RWPE1 (cell line): ENCODE measurements at places on chromosomes 1 and 21.
A peak's percentile ranks its signal among the peaks of the same experiment; 100 is the strongest.

- DNase-seq, result no peak
Observed at GRCh38 chr21:38487901-38488639, 10.2 kb downstream of the ERG start.

DNA sequence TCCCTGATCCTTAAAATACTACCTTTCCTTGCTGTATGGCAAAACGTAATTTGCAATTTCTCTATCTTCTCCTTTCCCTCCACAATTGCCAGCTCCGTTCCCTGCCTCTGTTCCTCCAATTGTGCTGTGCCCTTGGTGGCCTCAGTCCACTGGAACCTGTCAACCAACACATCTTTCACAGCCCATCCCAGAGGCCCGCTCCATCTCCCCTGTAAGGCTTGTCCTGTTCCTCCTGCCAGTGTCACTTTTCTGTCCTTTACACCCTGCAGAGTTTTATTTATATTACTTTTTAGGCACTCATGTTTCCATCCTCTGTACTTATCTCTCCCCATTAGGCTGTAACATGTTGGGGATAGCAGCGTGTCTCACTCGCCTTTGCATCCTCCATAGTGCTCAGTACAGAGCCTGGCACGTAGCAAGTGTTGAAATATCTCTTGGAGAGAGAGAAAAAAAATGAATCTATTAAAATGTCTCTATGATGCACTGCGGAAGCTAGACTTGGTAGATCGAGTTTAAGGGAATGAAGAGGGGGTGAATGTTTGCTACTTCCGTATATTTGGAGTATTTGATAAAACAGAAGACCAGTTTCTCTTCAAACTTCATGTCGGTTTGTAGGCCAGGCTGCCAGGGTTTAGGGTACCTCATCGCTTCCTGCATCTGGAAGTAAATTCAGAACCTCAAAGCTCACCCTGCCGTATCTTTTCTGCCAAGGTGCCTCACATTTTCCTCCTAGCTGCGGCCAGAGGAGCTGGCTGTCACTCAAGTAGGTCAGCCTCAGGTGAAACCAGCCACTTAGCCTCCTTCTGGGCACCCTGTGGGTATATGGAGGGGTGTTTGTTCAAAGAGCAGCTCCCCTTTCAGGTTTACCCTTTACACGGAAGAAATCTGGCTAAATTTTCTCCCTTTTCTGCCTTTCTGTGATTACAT lies 303.8 kb downstream of the TM2D1 start:
- DNase-seq, result no peak

DNA sequence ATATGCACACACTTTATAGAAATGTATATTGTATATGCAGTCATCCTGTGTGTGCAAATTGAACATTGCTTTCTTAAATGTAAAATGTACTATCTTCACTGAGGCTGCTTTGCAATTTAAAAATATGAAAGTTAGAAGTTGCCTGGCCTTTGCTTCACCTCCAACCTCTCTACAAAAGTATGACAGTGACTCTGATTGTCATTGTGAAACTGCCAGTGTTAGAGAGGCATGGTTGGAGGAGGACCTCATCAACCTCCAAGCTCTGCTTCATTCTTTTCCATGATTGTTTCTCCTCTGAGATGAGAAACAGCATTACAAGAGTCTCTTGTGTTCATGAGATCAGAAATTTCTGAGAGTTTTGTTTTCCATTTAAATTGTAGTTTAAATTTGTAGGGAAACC lies 185.5 kb downstream of the ZC3H11B start:
- no peak for DNase-seq

DNA sequence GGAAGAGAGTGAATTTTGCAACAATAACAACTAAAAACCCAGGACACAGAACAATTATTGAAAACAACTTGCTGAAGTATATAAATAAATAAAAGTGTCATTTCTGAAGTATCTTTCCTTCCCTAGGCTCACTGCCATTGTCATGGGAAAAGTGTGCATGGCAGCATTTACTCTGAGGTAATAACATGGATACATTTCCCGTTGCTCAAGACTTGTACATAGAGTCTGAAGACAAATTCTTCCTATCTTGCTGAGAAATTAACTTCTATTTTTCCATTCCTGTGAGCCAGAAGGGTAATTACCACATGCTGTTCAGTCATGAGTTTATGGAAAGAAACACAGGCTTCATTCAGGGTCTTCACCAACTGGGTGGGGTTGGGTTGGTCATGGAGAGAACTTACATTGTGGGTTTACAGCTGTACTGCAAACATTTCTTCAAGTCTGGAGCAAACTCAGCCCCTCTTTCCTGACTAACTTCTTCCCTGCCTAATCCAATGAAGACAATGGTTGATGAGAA lies 32.2 kb downstream of the ST6GALNAC3 start:
- DNase-seq, result no peak

GRCh38 chr21:45802425-45802824 lies 158.9 kb downstream of the PCBP3 start:
- no peak for DNase-seq

DNA sequence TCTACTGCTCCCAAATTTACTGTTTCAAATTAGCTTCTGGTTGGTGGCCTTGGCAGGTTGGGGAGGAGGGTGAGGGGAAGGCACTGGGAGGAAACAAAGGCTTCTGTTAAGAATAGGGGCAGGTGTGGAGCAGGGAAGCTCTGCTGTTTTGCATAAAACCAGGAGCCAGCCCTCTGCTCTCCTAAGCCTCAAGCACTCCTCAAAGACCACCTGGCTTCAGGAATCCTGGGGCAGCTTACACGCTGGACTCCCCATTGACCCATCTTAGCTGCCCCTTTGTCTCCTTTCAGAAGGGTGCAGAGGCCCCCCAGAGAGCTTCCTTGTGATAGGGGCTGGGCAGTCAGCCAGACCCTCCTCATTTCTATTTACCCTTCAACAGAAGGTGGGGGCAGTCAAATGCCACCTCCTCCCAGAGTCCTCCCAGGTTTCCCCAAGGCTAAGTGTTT lies 11.5 kb upstream of the DHRS3 start:
- DNase-seq, result no peak

GRCh38 chr1:186682736-186683135 lies 2.5 kb upstream of the PTGS2 start:
- no peak for DNase-seq

DNA sequence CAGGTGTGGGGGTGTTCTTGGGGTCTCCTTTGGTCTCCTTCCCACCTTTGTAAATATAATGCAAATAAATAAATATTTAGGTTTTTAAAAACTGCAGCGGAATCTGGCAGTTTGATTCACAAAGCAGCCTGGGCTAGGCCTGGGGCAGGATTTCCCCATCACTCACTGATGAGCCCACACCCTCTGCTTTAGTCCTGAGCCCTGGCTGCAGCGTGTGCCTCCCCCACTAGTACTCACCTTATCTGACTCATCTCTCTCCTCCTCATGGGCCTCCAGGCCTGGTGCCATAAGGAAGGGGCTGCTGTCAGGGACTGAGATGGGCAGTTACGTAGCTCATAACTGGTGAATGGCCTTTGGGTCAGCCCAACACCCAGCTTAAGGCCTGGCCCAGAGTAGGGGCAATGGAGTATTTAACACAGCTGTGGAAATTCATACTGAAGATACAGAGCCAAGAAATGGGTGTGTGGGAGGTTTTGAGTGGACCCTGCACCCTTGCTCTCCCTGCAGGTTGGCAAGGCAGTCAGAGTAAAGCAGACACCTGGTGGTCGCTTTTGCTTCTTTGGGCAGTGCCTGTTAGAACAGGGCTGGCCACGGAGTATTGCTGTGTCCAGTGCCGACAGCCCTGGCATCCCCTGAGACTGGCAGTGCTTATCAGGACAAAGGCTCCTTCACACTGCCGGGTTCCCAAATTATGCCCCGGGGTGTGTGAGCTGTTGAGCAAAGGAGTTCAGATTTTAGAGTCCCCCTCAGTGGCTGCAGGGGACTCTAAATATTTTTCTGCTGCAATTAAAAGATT lies 39.7 kb downstream of the AZIN2 start:
- peak; percentile 71 for DNase-seq

DNA sequence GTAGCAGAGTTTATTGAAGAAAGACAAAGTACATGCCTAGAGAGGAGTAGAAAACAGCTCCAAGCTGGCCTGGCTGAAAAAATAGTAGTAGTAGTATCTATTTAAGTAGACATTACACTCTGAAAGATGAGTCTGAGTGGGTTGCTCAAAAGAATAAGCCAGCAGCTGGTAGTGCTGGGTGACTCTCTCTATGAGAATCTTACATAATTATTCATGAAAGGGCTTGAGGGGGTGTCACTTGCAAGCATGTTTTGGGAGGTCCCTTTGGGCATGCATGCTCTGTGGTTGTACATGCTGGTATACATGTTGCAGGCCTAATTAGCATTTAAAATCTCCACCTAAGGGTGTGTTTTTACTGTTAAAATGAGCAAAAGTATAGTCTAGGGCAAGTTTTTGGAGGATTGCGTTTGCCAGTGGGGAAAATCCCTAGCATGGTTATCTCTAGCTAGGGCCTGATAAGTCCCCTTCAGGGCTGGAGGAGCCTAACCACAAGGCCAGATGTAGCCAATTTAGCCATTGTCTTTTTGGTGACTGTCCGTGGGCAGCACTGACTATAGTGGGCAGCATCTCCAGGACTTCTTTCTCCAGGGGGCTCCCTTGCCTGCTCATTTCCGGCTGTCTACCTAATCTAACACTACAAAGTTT lies 11.0 kb upstream of the FCGR2A start:
- DNase-seq, result no peak

- DNase-seq, result no peak
Observed at GRCh38 chr21:36569511-36569910, 89.6 kb upstream of the CLDN14 start.
